ENCODE measurements at places on chromosomes 7 and 10.

- ATAC-seq: no peak
Observed at GRCh38 chr7:13793926-13794325, 195.5 kb downstream of the ETV1 start.

GRCh38 chr7:2331707-2332106 is 17.5 kb upstream of the SNX8 start:
- ATAC-seq: no peak

- no peak for ATAC-seq
Observed at GRCh38 chr10:31886885-31887284, 41.7 kb downstream of the ARHGAP12 start.

DNA sequence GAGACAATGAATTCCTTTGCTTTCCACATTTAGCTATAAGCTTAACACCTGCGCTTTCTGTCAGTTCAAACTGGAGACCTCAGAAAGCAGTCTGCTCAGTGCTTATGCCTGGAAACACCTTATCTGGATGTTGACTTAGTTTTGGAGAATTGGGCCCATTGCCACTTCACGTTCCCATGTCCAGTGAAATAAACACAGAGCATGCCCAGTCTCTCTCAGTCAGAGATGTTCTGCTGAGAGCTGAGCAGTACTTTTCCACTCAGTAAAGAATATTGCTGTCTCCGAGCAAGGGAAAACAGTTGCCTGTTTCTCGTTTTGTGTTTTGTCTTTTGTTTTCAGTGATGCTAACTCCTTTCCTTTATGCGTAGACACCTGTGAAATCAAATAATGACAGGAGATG is 83.2 kb upstream of the PRR15 start:
- no peak for ATAC-seq

DNA sequence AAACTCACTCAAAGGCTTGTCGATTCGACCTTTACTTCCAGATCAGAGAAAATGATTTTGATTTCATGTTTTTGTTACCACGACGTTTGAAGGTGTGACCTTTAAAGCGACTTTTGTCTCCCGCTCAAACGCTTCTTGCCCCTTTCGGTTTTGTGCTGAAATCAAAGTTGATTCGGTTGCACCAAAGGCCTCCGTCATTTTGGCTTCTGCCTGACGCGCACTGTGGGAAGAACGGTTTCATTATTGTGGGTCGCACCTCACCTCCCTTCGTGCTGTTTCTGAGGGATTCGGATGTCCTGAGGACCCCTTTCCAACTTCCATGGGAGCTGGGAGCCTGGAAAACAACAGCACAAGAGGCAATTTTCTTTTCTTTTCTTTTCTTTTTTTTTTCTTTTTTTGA is 176.9 kb downstream of the DNAJB6 start:
- no peak for ATAC-seq

DNA sequence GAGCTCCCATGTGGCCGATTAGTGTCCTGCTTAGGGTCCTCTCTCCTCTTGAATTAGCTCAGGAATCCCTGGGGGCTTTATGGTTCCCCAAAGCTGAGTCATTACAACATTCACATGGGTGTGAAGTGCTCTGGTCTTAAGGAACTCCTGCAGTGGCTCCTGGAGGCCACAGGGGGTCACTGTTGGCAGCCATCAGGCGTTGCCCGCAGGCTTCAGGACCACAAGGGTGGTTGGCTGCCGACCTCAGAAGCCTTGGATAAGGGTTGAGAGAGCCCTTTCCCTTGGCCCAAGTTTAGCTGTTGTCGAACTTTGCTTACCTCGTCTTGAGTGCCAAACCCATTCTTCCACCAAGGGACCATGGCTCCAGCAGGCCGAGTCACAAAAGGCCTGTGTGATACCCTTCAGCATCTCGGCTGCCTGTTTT is 61.7 kb downstream of the SH2D4B start:
- ATAC-seq: no peak

DNA sequence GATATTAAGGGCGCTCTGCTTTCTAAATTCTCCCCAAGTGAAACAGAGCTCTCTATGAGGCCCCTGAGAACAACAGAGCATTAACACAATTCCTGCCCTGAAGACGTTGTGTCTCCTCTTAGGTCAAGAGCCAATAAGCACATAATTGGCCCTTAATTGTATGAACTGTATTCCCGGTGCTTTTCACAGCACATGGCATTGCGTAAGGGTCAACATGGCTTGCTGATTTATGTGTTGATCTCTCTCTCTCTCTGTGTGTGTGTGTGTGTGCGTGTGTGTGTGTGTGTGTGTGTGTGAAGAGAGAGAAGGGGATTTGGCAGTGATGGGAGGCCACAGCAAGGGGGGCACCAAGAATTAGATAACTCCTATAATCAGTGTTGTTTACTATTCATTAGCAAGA is 40.5 kb downstream of the LYZL1 start:
- no peak for ATAC-seq
